Posterior vena cava (tissue), 2 donors: ENCODE measurements at places on chromosomes 7 and 10.

DNA sequence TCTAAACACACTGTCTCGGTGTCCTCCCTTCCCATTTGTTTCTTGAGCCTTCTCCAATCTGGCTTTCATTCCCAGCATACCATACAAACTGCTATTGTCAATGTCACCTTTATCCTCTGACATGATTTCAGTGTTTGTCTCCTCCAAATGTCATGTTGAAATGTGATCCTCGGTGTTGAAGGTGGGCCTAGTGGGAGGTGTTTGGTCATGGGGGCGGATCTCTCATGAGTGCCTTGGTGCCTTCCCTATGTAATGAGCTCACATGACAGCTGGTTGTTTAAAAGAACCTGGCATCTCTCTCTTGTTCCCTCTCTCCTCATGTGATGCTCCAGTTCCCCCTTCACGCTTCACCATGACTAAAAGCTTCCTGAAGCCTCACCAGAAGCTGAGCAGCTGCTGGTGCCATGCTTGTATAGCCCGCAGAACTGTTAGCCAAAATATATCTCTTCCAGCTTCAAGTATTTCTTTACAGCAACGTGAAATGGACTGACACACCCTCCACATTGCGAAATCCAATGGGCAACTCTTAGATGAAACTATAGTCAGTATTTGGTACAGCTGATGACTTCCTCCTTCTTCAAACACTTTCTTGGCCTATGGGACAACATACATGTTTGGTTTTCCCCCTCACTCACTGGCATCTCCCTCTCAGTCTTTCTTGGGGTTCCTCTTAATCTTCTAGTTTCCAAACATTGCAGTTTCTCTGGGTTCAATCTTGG, 27.8 kb downstream of the RNLS start:
- DNase-seq, result no peak

DNA sequence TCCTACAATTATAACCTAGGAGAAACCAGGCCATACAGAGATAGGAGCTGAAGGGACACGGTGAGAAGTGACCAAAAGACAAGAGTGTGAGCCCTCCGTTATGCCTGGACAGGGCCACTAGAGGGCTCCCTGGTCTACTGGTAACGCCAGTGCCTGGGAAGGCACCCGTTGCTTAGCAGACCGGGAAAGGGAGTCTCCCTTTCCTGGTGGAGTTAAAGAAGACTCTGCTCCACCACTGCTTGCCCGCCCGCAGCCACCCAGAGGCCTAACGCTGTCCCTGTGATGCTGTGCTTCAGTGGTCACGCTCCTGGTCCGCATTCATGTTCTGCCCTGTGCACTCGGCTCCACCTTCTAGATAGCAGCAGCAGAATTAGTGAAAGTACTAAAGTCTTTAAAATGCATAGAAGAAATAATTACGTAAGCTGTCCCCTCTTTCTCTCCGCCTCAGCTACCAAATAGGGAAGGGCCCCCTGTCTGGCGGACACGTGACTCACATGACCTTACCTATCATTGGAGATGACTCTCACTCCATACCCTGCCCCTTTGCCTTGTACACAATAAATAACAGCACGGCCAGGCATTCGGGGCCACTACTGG, 34.8 kb downstream of the GRID2IP start:
- peak; percentile 93 for DNase-seq

GRCh38 chr10:103879409-103879808, 24.0 kb upstream of the SH3PXD2A start:
- DNase-seq, result no peak

GRCh38 chr10:123906296-123906695, 14.7 kb upstream of the CPXM2 start:
- no peak for DNase-seq

GRCh38 chr7:140214075-140214684, 37.4 kb upstream of the KDM7A start:
- no peak for DNase-seq
